ENCODE measurements at places on chromosomes 12 and 14.

DNA sequence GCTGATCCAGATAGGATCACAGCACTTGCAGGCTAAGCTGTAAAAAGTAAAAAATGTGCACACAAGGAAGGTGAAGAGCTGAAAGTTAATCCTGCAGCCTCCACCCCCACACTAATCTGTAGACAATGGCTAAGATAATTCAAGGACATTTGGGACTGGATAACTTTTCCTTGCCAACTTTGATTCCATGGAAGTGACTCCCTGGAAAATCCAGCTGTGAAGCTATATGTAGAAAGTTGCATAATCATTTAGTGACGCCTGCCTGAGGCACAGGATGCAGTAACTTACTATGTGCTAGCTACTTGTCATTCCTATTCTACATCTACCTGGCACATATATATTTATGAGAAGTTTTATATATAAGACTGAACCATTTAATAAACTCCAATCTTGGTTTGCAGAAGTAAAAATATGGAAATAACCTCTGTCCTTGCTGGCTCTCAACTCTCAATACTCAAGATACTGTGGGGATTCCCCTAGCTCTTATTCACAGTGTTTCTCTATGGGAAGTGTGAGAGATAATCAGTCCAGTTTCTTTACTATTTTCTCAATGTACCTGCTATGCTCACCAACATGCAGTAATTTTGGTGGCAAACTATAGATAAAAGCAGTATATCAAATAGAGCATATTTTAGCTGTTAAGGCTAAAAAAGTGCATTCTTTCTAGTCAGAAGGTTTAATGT lies 14.8 kb downstream of the LDHB start:
- no peak for DNase-seq

DNA sequence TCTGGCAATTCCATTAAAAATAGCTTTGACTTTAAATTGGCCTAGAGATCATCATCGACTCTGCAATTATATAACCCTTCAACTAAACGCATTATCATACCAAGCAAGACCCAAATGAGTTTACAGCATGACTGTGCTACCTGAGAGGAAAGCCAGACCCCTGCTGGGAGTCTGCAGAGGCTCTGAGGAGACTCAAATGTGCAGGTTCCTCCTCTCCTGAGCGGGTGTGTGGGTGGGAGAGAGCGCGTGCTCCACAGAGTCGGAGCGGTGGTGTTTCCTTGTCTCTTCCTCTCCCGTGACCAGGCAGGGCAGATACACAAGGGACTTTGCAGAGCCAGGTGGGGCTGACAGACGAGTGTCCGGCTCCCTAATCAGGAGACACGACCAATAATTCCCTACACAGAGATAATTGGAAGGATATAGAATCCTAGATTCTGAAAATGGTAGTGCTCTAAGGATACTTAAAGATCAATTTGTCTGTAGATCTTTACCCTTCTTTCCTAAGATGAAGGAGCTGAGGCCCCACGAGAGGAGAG lies 74.1 kb downstream of the SLC8A3 start:
- DNase-seq, result no peak

DNA sequence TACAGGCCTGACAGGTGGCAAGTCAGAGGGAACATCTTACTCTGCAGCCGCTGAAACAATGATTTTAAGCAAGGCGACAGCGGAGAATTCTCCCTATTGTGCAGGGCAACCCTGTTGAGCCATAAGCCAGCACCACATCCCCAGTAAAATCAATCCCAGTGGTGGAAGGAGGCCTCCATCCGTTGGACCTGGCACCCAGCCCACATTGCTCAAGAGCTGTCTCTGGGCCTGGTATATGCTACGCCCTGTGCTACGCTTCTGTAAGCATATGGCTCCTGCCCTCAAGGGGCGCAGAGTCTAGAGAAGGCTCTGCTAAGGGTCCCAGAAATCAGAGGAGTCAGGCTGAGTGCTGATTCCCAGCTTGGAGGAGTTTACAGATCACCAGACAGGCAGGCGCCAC lies 265.5 kb downstream of the CACNA1C start:
- DNase-seq, result no peak

DNA sequence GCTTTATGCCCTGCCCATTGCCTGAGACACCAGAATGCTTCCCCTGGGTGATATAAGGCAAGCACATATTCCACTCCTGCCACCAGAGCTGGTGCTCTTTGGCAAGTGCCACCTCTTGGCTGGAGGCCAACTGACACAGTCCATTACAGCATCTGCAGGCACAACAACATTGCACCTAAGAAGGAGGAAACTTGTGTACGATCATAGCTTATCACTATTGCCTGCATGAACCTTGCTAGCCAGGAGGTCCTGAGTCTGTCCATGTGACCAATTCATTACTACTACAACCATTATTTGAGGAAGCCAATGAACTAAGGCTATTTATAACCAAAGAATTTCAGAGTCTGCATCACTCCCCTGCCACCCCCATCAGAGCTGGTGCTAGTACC lies 119.8 kb upstream of the SCAF11 start:
- DNase-seq, result no peak

- no peak for DNase-seq
Observed at GRCh38 chr12:79689477-79690141, 1.2 kb downstream of the PAWR start.

DNA sequence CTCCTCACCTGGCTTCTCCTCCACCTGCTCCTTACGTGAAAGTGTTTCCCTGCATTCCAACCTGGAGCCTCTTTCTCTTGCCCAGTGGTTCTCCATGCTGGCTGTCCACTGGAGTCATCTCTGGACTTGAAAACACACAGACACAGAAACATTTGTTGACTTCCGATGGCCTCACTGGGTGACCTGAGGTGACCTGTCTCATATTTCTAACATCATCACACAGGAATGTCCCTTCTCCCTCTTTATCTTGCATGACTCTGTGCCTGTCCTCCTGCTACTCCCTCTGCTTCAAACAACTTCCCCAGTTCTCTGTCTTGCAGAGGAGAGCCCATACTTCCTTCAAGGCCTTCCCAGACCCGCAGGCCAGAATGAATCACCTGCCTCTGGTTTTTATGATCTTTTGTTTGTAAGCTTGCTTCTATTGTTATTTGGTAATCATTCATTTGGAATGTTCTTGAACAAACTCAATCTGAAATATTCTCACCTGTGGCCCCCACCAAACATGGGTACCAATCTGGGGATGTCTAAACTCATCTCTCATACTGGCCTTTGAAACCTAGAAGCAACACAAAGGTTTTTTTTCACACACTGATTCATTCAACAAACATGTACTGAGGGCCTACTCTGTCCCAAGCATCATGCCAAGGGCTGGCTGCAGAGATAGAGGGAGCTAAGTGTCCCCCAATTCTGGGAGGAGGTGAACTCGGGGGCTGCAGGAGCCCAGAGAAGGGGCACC lies 9.7 kb upstream of the RIN3 start:
- no peak for DNase-seq

GRCh38 chr12:95815632-95816212 lies 25.2 kb upstream of the NTN4 start:
- DNase-seq, result no peak

- DNase-seq, result no peak
Observed at GRCh38 chr12:55698965-55699364, 8.7 kb downstream of the ITGA7 start.

GRCh38 chr14:90087433-90087832 lies 25.6 kb downstream of the KCNK13 start:
- no peak for DNase-seq

DNA sequence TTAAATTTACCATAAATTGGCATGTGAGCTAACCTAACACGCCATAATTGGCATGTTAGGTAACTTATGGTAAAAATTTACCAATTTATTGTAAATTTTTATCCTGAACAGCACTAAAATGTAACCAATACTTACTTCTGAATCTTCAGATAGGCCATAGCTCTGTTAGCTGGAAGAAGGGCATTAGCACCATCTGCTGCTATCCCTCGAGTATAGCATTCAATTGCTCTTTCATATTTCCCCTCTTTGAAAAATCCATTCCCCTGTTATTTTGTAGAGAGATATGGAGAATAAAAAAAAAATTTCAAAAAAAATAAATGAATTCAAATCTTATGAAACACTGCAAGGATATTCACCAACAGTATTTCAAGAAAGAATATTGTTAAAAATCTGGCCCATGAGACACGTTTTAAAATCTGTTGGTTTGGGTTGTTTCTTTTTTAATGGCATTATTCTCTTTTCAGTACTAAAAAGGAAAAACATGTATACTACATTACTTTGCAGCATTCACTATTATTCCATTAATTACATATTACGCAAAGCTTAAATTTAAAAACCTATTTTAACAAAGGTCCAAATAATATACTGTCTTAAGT lies 19.1 kb downstream of the RPAP3 start:
- DNase-seq, result no peak

DNA sequence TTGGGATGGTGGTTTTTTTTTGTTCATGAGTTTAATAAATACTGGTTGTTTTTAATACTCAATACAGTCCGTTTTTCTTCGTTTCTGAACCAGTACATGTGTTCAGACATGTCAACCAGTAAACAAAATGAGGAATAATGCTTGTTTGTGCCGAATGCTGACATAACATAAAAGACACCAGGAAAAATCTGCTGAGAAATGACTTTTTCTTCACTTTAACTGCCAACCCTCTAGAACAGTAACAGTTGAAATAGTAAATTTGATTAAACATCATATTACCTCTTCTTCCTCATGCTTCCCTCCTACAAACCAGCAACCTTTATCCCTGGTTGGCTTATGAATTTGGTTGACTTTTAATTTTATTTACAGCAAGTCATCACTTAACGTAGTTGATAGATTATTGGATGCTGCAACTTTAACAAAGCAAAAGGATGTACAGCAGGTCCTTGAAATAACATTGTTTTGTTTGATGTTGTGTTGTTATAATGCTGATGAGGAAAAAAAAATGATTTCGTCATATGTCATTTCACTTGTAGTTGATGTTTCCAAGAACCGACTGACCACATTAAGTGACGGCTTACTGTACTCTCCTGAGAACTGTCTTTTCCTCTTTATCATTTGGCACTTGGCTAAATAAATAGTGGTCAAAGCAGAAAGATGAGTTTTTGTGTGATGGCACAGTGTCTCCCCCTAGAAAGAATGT lies 340.5 kb downstream of the TMTC2 start:
- no peak for DNase-seq

DNA sequence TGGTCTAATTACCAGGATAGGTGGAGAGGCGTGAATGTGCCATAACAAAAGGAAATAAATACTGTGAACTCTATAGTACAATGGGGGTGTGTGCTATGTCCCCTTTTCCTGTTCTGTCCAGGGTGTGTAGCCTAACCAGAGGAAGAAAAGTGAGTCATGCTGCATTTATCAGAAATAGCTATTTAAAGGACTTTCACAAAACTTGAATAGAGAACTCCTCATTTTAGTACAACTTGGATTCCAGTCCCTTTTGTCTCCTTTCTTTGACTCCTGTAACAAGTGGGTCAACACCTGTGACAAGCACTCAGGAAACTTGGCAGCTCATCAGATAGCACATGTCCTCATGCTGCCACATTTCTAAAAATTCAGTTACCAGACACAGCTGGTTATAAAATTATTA lies 123.4 kb downstream of the CCDC91 start:
- DNase-seq, result no peak

DNA sequence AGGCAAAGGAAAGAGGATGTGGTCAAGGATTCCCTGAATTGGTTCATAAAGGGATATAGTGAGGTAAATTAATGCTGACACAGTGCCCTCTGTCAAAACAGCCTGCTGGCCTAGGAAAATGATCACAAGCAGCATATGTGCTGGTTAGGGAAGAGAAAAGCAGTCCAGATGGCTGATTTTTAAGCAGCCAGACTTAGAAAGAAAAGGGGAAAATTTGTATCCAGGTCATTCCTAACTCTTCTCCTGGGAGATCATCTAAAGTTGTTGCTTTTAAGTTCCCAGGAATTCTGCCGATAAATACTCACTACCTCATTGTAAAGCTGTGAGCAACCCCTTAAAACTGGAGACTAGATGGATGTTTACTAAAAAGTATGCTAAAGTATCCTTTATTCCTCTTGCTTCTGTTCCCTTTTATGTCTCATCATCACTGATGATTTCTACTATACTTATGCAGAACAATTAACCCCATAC lies 46.4 kb upstream of the CNOT2 start:
- DNase-seq, result no peak
